ENCODE measurements at places on chromosomes 4 and X. TPM values are rescaled to one million over a fixed set of nuclear protein-coding genes. Genes with fewer than 3 reads are reported as not detected.
A peak's percentile ranks its signal among the peaks of the same experiment; 100 is the strongest.

- peak; percentile 35 for DNase-seq
Observed at GRCh38 chr4:168221301-168221700, 97.3 kb downstream of the DDX60 start.

DNA sequence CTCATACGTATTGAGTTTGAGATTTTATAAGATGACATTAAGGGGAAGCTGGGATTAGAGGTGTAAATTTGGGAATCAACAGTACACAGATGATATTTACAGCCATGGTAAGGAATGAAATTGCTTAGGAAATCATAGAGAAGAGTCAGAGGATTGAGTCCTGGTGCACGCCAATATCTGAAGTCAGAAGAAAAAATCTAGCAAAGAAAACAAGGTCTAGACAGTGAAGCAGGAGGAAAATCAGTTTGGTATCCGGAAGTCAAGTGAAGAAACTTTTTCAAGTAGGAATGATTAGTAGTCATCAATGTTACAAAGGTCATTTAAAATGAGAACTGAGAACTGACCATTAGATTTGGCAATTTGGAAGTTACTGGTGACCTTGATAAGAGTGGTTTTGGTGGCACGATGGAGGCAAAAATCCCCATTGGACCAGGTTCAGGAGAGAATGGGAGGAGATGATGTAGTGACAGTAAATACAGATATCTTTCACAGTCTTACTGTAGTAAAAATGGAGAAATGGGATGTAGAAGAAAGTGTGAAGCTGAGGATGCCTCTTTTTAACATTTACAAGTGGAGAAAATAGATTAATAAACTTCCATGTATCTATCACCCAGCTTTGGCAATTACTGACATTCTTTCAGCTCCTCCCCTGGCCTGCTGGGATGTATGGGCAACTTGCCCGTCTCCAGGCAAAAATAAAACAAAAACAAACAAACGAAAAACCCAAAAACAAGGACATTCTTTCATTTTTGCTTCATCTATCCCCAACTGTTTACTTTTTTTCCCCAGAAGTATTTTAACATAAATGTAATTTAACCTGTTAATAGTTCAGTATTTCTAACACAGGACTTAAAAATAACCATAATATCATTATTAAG is 11.4 kb upstream of the GPR34 start:
- DNase-seq, result no peak

DNA sequence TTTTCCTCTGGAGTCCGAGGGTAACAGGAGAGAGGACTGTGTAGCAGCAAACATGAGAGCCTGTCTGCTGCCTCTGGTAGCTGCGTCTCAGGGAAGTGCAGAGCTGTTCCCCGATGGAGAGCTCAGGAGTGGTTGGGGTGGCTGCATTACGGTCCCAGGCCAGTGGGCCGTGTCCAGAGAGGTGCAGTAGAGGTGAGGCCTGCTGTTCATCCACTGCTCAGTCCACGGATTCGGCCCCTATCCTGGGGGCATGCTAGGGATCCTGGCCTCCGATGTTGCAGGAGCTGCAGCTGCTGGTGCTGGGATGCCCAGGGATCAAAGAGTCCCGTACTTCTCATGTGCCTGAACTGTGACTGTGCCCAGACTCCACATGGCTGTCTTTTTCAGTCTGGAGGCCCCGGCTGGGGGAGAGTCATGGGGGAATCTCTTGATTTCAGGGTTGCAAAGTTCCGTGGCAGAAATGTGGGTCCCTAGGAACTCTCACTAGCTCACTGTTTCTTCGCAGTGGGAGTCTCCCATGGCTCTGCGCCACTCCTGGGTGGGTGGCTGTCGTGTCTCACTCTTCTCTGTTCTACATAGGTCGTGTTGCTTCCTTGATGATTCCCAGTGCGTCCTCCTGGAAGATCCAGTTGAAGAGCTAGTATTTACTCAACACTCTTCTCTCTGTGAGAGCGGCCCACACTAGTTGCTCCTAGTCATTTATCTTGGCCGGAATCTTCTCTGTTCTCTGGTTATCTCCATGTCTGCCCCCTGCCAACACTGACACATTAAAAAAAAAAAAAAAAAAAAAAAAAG is 109.5 kb upstream of the CENPE start:
- DNase-seq, result no peak

DNA sequence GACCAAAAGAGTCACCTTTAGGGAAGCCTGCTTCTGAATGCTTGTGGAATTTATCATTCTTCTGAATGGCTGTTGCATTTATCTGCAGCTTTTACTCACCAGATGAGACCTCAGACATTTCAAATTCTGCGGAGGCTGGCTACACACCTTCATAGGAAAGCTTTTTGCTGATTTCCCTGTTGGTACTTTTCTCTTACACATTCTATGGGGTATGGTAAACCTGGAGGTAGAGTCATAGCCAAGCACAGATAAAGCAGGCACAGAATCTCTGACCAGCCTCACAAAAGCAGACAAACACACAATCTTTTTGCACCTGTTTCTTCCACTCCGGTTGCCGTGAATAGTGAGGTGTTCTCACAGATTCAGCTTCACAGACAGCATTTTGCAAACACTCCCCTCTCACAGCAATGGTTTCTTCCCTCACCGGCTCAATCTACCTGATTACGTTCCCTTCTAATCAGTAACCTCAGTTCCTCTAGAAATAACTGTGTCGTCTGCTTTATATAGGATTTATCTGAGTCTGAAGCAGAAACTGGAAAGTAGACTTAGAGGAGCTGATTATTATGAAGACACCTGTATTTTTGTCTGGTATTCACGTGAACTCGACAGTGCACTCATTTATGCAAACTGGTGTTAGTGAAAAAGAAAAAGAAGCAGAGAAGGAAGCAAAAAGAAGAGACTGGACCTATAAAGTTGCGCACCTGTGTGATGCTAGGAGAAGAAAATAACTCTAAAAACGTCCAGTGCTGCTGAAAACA is 83.1 kb downstream of the DMD start:
- DNase-seq, result no peak

- DNase-seq, result no peak
Observed at GRCh38 chr4:116639070-116639577, 446.3 kb downstream of the TRAM1L1 start.

DNA sequence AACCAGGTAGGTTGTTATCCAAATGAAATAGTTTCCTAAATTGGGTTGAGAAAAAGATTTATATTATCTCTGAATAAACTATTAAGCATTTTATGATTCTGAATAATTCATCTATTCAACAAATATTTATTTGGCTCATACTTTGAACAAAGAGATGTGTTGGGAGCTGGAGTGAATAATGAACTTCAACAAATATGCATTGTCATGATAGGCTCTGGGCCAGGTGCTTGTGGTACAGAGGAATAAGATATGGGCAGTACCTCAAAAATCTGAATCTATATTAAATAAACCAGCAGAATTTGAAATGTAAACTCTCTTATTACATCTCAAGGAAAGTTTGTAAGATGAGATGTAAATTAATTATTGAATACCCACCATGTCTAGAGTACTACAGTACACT is 75.7 kb upstream of the DCLK2 start:
- no peak for DNase-seq

DNA sequence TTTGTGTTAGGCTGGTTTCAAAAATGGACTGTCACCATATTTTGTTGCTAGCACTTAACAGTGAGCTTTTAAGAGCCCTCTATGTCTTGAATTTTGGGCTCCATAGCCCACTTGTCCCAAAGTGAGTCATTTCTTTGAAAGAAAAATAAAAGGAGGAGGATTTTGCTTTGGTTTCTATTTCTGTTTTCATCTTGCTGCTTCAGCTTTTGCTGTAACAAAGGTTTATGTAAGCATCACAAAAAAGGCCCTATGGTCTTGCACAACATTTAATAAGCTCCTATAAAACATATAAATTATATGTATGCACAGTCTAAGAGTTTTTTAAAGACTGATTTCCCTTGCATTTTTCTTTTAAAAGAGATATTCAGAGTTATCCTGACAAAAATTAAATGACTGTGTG is 105.2 kb downstream of the PHOX2B start:
- no peak for DNase-seq

DNA sequence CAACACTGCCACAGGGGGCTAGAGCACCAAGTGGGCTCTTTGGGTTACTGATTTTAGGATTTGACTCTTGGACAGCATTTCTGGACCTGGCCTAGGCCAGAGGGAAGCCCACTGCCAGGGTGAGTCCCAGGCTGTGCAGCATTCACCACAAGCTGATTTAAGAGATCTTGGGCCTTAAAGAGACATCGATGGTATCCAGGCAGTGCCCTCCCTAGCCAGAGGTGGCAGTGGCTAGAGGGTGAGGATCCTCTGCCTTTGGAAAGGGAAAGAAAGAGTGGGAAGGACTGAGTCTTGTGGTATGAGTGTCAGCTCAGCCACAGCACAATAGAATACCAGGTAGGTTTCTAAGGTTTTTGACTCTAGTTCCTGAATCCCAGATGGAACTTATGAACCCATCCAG is 613.9 kb downstream of the FAT4 start:
- no peak for DNase-seq

TAF9B gene
- total RNA-seq, result 18.4 TPM

PNMA6A gene
- 0.31 TPM for total RNA-seq

- DNase-seq, result no peak
Observed at GRCh38 chrX:40072246-40072645, 25.5 kb downstream of the BCOR start.

DNA sequence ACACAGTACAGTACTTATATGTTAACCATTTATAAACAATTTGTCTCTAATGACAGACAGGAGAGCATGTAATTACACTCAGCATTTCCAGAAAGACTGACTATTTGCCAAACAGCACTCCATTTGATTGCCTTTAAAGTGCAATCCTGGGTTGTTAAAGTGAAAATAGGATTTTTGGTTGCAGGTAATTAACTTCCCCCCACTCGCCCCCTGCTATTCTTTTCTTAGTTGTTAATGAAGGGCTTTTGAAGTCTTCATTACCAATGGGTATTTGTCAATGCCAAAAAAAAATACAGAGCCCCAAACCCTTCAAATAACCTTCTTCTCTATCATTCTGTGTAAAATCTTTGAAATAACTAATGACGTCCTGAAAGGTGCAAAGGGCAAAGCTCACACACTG is 825.6 kb downstream of the STPG2 start:
- DNase-seq, result no peak

TGIF2LX gene
- not detected for total RNA-seq

Measured in Calu3 (cell line).